Cortex of kidney (tissue), 1 donor: ENCODE measurements at places on chromosomes 2 and 18.

DNA sequence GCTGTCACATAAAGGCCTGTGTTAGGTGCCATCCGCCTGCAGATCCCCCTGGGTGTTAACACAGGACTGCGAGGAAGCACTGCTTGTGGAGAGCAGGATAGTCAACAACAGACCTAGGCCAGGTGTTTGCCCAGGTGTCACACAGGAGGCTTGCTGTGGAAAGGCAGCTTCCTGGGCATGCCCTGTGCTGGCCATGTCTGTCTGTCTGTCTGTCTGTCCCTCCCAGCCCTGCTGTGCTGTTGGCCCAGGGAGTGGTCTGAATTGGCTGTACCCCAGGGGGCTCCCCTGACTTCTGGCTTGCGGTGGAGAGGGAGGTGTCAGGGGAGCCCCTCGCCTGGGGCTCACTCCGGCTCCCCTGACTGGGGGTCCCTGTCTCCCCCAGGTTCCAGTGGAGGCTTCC lies 53.2 kb downstream of the SH3BP4 start:
- DNase-seq: no peak

DNA sequence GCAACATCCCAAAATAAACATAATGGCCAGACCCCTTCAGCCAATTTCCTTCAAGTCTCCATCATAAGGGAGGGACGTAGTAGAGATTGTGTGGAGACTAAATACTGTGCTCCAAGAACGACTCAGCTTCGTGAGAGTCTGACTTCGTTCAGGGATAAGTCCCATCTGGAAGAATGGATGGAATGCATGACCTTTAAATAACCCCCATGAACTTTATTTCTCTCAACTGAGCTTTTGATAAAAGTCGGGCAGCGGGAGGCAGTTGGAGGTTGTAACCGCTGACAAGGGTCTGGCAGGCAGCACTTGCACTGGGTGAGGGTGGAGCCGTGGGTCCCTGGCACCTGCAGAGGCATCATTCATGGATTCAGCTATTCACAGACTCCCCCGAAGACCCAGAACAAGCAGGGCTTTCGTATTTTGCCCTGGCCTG lies 115.9 kb downstream of the ZFP36L2 start:
- no peak for DNase-seq

DNA sequence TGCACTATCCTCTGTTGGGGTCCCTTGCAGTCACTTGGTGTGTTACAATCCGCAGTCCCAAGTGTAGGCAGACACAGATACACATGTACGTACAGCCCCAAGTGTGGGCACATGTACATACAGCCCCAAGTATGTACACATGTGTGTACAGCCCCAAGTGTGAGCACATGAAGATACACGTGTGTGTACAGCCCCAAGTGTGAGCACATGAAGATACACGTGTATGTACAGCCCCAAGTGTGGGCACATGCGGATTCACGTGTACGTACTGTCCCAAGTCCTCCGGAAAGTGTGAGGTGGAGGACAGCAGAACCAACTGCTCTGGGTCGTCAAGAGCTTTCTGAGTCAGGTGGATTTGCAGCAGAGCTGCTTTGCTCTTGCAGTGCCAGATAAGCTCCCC lies 440.0 kb downstream of the ZNF516 start:
- no peak for DNase-seq

- DNase-seq: no peak
These were observed 122.8 kb upstream of the UXS1 start for GRCh38 chr2:106316915-106317314.

DNA sequence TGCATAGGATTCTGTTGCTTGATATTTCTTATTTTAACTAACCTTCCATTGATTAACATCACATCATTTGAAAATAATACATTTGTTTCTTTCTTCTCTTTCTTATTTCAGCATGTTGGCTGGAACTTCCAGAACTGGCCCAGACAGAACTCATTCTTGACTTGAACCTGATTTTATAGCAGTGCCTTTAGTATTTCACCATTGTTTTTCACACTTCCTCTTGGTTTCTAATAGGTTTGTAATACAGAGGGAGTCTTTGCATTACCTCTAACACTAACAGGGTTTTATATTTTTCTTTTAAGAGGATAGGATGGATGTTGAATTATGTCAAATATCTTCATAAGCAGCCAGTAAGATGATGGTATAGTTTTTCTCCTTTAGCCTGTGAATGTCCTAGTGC lies 39.2 kb downstream of the SEMA4F start:
- DNase-seq: no peak

DNA sequence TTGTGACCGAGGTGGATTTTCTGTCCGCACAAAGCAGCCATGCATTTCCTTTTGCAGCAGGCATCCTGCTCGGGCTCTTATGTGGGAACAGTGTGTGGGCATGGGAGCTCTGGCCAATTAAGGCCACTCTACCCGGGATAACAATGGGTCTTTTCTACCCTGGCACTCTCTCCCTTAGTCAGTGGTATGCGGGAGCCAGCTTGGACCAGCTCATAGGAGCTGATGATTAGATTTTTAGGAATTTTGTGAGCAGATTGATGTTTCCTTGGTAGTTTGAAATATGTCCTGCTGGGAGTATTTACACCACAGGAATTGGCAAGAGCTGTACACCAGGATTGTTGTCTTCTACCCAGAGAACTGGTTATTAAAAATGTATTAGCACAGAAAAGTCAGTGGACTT lies 89.3 kb downstream of the SPP2 start:
- no peak for DNase-seq

DNA sequence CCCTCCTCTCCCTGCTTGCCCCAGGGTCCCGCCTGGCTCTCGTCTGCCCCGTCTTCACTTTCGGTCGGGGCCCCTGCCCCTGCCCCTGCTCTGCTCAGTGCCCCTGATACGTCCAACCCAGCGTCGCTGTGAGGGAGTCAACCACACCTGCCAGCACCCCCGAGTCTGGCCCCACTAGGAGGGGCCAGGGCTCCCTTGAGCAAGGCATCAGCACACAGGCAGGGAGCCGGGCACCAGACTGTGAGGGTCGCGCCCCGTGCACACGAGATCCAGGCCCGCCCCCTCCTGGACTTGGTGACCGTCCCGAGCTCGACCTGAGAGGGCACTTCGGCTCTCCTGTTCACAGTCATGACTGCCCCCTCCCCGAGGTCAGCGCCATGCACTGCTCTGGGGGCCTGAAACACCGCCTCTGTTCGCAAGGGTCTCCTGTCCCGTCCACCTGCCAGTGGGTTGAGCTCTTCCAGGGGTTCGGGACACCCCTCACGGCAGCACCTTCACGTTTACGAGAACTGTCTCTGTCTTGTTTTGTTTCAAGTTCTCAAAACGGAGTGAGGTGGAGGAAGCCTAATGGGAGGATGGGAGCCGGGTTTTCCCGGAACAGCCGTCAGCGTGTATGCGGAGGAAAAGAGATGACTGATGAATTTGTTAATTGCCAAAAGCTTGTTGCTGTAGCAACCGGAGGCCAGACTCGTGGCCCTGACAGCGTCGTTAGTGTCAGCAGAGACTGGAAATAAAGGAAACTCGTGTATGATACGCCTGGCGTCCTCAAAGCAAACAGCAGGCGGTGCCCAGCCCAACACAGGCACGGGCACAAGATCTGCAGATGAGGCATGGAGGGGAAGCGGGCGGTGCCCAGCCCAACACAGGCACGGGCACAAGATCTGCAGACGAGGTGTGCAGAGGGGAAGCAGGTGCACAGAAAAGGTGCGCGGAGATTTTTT lies 48.2 kb upstream of the KCNG2 start:
- DNase-seq: no peak

GRCh38 chr2:215405722-215406581 lies 29.9 kb downstream of the FN1 start:
- no peak for DNase-seq

DNA sequence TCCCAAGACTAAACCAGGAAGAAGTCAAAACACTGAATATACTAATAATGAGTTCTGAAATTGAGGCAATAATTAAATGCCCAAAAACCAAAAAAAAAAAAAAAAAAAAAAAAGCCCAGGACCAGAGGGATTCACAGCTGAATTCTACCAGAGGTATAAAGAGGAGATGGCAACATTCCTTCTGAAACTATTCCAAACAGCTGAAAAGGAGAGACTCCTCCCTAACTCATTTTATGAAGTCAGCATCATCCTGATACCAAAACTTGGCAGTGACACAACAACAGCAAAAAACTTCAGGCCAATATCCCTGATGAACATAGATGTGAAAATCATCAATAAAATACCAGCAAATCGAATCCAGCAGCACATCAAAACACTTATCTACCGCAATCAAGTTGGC lies 108.5 kb upstream of the COL3A1 start:
- no peak for DNase-seq

- DNase-seq: no peak
These were observed 233.7 kb upstream of the SPOPL start for GRCh38 chr2:138267902-138268254.

DNA sequence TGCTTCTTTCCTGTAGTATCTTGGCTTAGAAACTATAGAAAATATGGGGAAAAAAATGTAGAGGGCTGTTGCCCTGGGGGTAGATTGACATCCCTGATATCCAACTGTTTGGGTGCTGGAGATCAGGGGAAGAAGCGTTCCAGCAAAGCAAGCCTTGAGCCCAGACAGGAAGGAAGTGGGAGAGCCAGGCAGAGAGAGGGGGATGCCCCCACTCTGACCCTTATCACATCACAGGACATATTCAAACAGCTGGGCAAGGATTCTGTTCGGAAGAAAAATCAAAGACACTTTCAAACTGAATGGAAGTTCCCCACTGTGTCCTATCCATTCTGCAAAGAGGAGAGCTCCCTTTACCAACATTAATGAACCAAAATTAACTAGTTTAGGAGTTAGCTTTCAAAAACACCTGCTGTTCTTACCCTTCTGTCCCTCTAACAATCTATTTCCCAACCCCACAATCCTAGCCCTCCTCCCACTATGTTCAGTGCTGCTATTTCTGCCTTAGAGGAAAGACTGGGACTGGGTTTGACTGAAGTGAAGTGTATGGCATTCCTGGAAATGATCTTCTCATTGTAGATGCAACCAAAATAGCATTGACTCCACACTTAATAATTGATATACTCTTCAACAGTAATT lies 16.9 kb upstream of the KCNG3 start:
- no peak for DNase-seq

DNA sequence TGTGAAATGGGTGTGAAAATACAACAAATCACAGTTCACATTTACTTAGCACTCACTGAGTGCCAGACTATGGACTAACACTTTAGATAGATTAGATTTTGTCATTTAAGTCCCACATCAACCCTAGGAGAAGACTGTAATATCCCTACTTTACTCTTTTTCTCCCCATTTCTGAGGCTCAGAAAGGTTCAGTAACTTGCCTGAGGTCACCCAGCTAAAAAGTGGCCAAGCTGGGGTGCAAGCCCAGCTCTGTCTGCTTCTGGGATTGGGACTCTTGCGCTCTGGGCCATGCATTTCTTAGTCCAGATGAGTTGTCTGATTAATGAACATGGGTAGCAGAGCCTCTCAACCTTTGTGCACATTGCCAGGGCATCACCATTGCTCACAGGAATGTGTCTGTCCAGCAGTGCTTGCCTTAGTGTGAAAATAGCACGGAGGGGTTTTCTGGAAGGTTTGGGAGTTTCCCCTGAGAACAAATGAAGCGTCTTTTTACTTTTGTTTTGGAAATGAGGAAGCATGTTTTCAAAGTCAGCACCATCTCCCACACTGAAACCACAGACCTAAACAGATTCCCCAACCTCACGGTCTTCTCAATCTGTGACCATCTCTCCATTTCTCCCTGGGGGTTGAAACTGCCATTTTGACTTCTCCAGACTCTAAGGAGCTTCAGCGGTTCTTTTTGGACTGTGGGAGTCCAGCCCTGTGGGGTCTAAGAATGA lies 31.9 kb downstream of the NRP2 start:
- DNase-seq: no peak

DNA sequence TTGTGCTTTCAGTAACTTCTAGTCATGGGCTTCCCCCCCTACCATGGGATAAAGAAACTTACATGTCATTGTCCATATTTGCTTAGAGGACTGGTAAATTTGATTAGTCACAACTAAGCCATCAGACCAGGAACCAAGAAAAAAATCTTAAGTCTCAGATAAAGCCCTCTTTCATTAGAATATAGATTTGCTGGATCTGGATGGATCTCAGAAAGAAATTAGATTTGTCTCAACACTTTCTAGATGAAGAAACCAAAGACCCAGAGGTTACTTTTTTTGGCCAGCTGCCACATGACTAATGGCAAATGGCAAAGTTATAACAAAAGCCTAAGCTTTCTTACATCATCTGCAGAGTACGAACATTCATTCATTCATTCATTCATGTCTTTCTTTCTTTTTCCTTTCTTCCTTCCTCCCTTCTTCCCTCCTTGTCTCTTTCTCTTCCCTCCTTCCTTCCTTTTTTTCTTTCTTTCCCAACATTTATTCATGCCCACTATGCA lies 60.2 kb downstream of the CDCA7 start:
- no peak for DNase-seq

DNA sequence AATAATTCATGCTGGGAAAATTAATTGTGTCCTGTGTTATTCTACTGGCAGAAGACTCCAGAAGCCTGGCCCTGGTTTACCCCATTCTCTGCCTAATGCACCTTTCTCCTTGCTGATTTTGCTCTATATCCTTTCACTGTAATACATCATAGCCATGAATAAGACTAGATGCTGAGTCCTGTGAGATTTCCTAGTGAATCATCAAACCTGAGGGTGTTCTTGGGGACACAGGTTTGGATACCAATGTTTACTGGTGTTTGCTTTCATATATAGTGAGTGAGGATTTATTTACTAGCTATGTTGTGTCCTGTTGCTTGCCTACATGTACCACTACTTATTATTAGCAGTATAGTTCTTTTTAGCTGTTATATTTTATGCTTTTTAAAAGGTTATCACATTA lies 6.5 kb downstream of the METTL5 start:
- no peak for DNase-seq

DNA sequence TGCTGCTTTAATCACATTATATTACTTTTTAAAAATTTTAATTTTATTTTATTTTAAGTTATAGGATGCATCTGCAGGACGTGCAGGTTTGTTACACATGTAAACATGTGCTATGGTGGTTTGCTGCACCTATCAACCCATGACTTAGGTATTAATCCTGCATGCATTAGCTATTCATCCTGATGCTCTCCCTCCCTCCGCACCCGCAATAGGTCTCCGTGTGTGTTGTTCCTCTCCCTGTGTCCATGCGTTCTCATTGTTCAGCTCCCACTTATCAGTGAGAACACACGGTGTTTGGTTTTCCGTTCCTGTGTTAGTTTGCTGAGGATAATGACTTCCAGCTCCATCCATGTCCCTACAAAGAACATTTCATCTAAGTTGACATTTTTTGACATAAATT lies 283.2 kb downstream of the CYRIA start:
- DNase-seq: no peak

- no peak for DNase-seq
These were observed 159.3 kb upstream of the REV1 start for GRCh38 chr2:99648906-99649789.

- no peak for DNase-seq
These were observed 31.0 kb upstream of the EPB41L3 start for GRCh38 chr18:5574843-5575242.

DNA sequence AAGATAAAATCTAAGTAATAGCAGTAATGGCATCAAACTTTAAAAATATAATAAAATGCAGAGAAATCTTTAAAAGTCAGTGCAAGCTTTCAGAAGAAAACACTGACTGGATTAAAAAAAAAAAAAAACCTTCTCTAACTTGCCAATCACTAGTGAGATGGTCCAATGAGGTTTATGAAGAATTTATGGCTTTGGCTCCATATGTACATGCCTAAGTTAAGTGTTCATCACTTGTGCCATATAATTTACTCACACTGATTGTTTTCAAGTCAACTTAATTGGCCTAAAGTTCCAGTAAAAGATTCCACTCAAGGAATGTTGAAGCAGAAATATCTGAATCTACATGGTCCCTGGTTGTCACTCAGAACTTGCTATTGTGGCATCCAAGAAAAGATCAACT lies 40.7 kb upstream of the RAB27B start:
- no peak for DNase-seq
